ENCODE measurements at places on chromosomes 12 and 14.

- DNase-seq: no peak
These were observed 86.8 kb downstream of the ITPR2 start for GRCh38 chr12:26746121-26746714.

GRCh38 chr14:106268013-106268727 lies 741.8 kb downstream of the TMEM121 start:
- DNase-seq: peak; percentile 37

DNA sequence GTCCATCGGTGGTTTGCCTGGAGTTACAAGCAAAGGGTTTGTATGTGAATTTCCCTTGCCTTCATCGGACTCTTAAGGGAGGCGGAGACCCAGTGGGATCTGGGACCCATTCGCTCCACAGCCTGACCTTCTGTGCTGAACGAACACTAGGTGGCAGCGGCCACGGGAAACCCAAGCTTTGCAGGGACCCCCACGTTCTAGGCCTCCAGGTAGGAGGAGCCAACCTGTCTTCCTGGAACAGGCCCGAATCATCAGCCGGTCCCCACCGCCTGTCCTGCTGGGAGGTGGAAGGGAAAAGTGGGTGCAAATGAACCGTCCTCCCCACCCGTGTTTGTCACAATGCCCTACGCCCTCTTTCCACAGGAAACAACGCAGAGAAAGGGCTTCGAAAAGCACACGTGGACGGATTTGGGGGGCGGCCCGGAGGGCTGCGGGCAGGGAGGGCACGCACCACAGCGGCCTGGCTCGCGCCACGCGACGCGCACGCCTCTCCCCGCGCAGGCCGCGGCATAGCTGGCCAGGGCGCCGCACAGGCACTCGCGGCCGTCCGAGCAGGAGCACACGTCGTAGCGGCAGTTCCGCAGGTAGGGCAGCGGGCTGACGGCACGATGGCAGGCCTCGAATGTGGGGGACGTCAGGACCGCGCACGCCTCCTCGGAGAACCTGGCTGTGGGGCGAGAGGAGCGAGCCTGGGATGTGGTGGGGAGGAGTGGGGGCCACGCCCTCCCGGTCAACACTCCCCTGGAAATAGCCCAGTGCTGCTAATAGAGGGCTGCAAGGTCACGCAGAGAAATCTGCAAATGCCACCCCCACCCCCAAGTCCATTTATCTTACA lies 67.8 kb downstream of the VWF start:
- no peak for DNase-seq

DNA sequence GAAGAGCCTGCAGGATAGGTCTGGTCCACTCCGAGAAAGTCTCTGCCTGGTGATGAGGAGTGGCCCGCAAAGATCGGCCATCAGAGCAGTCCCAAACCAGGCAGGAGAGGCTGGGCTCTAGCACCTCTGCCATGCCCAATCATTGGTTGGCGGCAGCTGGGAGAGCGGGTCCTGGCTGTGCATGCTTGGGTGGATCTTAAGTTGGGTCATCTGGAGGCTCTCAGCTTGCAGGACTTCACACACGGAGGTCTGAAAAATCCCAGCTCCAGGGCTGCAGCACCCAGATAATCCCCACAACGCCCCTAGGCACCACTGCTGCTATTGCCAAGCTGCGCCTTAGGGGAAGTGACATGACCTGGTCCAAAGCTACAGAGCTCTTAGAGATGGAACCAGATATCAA lies 766.7 kb upstream of the TBX3 start:
- no peak for DNase-seq
